ENCODE measurements at places on chromosomes 5 and 9.

DNA sequence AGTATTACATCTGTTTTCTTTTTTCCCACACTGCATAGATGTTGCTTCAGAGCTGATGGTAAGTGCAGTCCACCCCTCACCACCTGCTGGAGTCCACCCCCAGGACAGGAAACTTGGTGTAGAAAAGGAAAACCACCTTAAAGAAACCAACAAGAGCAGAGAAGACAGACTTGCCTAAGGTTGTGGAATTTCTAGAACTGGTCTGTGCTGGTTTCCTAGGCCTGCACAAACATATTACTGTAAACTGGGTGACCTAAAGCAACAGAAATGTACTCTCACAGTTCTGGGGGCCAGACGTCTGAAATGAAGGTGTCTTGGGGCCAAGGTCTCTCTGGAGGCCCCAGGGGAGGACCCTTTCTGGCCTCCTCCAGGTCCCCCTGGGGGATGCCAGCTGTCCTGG is 293.4 kb upstream of the IRX1 start:
- no peak for DNase-seq

GRCh38 chr5:175867587-175868347 is 3.6 kb upstream of the CPLX2 start:
- DNase-seq, result no peak

DNA sequence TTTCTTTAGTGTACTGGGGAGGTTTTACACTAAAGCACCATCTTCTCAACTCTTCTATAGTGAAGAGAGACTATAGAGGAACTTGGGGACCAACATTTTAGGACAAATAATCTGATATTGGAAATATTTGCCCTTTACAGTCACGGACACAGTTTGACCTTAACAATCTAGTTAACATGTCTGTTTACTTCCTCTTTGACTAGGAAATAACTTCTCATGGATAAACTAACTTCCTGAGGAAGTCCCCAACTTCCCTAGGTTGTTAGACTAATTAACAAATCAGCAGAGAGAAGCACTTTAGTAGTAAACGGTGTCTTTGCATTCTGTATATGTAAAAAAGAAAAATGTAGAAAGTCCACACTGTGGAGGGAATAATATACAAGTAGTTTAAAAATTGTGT is 127.7 kb downstream of the FBXL7 start:
- no peak for DNase-seq

GRCh38 chr5:64659289-64659688 is 31.0 kb upstream of the SHISAL2B start:
- DNase-seq, result no peak
